ENCODE measurements at places on chromosomes 2 and 18. TPM values are rescaled to one million over a fixed set of nuclear protein-coding genes. Genes with fewer than 3 reads are reported as not detected.

GCG gene
- total RNA-seq = not detected

LYG1 gene
- 0.54 TPM for total RNA-seq

- H3K27ac ChIP-seq = no peak overlapping the region
- H3K36me3 ChIP-seq = no peaks in the 10 kb centered on the region
- no peak for DNase-seq
- no peak overlapping the region for H3K4me3 ChIP-seq
Observed at GRCh38 chr18:6624271-6624660, 105.2 kb upstream of the ARHGAP28 start.

KIDINS220 gene
- 20.8 TPM for total RNA-seq

FAM124B gene
- total RNA-seq = 0.25 TPM

TUBA3D gene
- total RNA-seq = not detected

NTSR2 gene
- not detected for total RNA-seq

PLGLB2 gene
- 0.32 TPM for total RNA-seq

SULT1C4 gene
- total RNA-seq = not detected

GPATCH11 gene
- 9.9 TPM for total RNA-seq
